Left lung (tissue), 14 donors: ENCODE measurements at places on chromosomes 5 and 9. TPM values are rescaled to one million over a fixed set of nuclear protein-coding genes. Genes with fewer than 3 reads are reported as not detected.

KLHL9 gene
- 41.2 TPM for polyA plus RNA-seq

TRAF1 gene
- polyA plus RNA-seq = 9.3 TPM

OLFML2A gene
- polyA plus RNA-seq = 67.4 TPM

PTGR1 gene
- 102 TPM for polyA plus RNA-seq

CNTNAP3B gene
- polyA plus RNA-seq = 17.5 TPM

OTP gene
- polyA plus RNA-seq = not detected

ELAVL2 gene
- polyA plus RNA-seq = 2.3 TPM

DMRT3 gene
- not detected for polyA plus RNA-seq

DBH gene
- polyA plus RNA-seq = 1.2 TPM

FABP6 gene
- 1.1 TPM for polyA plus RNA-seq

GZMA gene
- polyA plus RNA-seq = 2.6 TPM

SLC46A2 gene
- polyA plus RNA-seq = 0.26 TPM

ADAMTSL1 gene
- polyA plus RNA-seq = 26.3 TPM

MLANA gene
- 1.3 TPM for polyA plus RNA-seq

WNK2 gene
- 7.5 TPM for polyA plus RNA-seq

SLC27A6 gene
- 5.3 TPM for polyA plus RNA-seq

TMEM203 gene
- 37.8 TPM for polyA plus RNA-seq
